ENCODE measurements at places on chromosomes 3 and 15.
A peak's percentile ranks its signal among the peaks of the same experiment; 100 is the strongest.

- DNase-seq: no peak
These were observed 336.5 kb upstream of the TGFBR2 start for GRCh38 chr3:30269751-30270445.

- DNase-seq: no peak
These were observed 312.5 kb upstream of the CTNNB1 start for GRCh38 chr3:40886660-40887425.

DNA sequence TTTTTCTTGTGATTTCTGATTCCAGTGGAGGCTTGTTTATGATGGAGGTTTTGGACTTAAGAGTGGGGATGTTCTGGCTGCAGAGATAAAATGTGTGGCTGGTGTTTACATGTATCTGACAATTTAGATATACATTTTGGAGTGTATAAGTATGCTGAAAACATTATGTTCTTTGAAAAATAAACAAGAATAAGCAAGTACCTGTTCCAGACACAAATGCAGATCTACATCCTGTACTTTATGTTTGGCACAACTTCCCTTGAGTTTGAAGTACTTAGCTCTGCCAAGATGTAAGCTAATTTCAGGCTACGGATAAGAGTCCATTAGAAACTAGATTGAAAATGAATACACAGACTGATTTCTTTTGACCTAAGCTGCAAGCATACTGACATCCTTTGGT lies 277.2 kb downstream of the CHST2 start:
- no peak for DNase-seq

GRCh38 chr3:182969277-182969676 lies 11.1 kb downstream of the DCUN1D1 start:
- no peak for DNase-seq

GRCh38 chr15:83462026-83462425 lies 14.9 kb downstream of the SH3GL3 start:
- DNase-seq: no peak

GRCh38 chr3:188769831-188770230 lies 401.9 kb upstream of the TPRG1 start:
- DNase-seq: no peak

- DNase-seq: peak; percentile 16
These were observed 10.9 kb downstream of the GNB5 start for GRCh38 chr15:52180196-52180835.

GRCh38 chr3:128369881-128370642 lies 96.6 kb downstream of the DNAJB8 start:
- no peak for DNase-seq

DNA sequence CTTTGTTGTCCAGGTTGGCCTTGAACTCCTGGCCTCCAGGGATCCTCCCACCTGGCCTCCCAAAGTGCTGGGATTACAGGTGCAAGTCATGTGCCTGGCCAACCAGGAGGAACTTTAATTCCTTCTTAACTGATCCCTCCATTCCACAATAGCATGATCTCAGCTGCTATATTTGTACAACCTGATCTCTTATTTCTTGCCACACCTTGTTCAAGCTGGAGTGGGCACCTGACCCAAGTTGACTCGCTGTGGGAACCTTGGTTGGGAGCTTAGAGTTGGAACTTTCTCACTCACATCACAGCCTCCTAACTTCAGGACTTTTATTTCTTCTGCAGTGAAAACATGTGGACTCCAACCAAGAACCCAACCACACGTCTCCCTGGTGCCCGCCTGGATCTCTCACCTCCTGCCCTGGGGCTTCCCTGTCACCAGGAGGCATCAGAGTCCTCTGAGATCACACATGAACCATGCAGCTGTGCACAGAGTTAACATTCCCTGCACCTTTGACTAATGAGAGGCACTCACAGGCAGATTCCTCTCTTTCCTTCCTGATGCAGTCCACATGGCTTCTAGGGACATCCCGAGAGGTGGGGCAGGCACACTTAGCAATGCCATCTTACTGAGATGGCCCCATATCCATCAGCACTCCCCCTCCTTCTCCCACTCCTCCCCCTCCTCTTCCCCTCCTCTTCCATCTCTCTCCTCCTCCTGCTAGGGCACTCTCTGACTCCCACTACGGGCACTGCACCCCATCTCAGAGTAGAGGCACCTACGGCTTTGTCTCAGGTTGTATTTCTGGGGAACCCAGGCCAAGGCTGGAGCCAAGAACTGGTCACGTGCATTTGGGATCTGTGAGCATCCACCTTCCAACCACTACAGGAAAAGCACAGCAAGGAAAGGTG lies 9.7 kb upstream of the CYFIP1 start:
- DNase-seq: no peak

- DNase-seq: no peak
These were observed 80.7 kb downstream of the MBNL1 start for GRCh38 chr3:152349392-152349791.

GRCh38 chr15:95864467-95864886 lies 466.0 kb upstream of the NR2F2 start:
- DNase-seq: no peak

DNA sequence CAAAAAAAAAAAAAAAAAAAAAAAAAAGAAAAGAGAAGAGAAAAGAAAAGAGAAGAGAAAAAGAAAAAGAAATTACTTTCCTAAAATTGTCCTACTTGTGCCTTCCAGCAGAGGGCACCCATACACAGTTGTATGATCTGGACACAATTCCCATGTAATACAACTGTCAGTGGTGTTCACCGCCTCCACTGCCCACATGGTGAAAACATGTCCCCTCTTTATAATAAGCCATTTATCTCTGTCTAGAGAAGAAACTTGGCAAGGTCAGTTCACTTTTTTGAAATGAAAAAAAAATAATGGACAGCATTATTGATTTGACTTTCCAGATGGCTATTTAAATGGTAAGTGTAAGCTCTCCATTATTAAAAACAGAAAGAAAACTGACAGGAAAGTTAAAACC lies 459.4 kb downstream of the GBE1 start:
- peak; percentile 2 for DNase-seq

DNA sequence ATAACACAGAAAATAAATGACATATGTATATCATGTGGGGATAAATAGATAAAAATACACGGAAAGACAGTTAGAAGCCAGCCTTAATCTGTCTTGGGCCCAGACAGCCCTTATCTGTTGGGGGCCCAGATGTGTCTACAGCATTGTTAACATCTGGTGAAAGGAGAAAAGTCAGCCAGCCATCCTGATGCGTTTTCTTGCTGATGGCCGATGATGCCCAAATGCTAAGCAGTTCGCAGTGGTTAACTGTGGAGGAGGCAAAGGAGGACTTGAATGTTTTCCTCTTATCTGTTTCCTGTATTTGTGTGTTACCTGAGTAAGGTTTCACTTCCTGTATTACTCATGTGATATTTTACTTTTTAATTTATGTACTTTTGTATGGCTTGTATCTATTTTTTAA lies 46.2 kb downstream of the NOX5 start:
- DNase-seq: no peak

DNA sequence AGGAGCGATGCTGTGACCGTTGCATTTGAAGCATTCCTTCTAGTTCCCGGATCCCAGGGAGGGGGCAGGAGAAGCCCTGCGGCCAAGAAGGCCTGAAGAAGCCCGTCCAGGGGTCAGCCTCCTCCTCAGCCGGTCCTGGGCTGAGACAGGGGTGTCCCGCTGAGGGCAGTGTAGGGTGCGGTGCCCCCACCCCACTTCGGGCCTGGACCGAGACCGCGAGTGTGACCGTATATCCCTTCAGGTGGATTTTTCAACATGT lies 2.8 kb downstream of the OCA2 start:
- DNase-seq: no peak

DNA sequence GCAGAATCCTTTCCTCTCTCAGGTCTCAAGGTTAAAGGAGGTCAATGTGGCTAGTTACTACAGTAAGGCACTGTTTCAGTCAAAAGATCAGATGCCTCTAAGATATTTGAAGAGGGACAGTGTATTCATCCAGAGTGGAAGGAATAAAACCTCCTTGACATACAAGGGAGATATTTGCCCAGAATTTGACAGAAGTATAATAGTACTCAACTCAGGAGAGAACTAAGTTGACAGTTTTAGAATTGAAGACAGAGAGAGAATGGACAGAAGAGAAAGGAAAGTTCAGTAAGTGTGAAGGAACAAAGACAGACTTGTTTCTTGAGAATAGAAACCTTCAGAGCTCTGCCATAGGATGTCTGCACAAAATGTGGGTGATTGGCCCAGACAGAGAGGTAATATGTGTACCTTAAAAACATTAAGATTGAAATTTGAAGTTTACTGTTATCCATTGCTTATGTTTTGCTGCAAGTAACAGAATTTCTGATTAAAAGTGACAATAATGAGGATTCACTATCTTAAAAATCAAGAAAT lies 507.1 kb downstream of the IGSF11 start:
- no peak for DNase-seq

DNA sequence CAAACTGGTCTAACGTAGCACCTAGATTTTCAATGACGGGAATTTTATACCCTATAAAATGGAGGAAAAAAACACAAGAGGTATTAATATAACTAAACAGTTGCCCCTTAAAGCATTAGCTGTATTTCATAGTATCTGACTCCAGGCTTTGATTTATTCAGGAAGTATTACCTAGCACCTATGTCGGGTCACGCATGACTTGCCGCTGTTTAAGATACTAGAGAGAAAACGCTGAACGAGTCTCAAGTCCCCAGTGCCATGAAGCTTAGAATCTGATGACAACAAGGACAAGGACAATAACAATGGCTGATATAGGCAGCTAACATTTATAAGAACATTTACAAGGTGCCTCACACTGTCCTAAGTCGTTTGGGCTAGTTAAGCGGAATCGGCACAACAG lies 1.9 kb downstream of the SNRPA1 start:
- DNase-seq: no peak

GRCh38 chr3:157129803-157130466 lies 30.0 kb downstream of the CCNL1 start:
- DNase-seq: peak; percentile 30

DNA sequence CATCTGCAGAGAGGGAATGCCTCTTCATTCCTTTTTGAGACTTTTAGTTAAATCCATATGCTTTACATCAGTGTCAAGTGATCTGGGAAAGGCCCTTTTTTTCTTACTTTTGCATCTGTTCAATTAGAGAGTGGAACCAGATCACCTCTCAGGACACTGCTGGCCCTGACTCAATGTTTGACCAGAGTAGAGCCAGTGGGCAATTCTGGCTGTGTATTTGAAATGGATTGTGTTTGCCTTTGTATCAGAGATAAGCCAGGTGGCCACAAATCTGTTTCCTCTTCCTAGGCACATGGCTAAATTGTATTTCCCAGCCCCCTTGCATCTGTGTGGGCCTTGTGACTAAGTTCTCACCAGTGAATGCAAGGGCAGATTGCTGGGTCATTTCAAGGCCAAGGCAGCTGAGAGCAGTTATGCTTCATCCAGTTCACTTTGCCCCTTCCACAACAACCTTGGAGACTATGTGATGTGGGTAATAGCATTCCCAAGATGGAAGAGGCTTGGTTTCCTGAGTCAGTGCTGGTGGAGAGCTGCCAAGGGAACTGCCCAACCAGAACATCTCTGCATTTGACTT lies 75.6 kb upstream of the CACNA2D3 start:
- no peak for DNase-seq

DNA sequence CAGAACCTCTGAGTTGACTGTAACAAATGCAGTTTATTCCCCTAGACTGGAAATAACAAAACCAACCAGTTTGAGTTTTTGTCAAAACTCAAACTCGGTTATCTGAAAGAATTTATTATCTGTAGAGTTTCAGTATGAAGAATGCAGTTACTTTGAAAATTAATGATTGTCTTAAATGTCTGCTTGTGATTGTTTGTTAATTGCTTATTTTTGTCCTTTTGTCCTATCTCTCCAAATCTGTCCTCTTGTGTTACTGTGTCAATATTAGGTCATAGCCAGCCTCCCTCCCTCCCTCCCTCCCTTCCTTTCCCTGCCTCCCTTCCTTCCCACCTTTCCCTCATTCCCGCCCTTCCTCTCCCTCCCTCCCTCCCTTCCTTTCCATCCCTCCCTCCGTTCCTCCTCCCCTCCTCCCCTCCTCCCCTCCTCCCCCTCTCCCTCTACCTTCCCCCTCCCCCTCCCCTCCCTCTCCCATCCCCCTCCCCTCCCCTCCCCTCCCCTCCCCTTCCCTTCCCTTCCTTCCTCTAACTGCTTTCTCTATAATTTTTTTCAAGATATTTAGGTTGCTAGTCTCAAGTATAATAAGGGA lies 153.5 kb downstream of the FNDC3B start:
- no peak for DNase-seq

GRCh38 chr15:25054329-25054728 lies 99.5 kb downstream of the SNRPN start:
- no peak for DNase-seq

GRCh38 chr15:66783725-66784124 lies 81.7 kb downstream of the SMAD6 start:
- no peak for DNase-seq

DNA sequence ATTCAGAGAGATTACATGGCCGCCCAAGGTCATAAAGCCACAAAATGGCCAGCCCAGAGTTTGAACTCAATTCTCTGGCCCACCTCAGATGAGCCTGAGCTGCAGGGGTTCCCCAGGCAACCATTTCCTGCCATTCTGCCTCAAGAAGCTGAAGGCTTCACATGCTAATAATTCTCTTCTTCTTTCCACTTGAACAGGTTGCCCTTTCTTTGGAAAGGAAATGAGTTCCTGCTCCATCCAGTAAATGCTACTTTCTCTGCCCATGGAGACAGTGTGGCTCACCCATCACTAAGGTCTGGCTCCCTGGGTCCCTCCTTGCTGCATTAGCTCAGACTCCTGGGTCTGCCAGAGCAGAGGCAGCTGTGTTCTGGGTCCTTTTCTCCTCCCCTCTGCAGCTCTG lies 48.2 kb downstream of the TRIM42 start:
- DNase-seq: no peak

DNA sequence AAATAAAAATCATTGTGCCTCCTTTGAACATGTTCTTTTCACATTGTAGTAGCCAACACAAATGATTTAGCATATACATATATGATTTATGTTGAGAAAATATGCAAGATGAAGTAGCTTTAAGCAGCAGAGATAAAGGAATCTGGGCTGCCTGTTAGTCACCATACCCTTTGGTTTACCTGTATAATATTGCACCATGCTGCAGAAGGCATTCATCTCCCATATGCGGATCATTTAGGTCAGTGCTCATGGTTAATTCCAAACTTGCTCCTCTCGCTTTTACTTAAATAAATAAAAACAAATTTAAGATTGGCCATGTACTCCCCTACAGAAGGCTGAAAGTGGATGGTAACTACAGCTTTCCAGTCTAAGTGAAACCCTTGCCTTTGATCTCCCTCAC lies 86.7 kb upstream of the TBL1XR1 start:
- no peak for DNase-seq

GRCh38 chr3:24923570-24923969 lies 428.9 kb upstream of the THRB start:
- no peak for DNase-seq

DNA sequence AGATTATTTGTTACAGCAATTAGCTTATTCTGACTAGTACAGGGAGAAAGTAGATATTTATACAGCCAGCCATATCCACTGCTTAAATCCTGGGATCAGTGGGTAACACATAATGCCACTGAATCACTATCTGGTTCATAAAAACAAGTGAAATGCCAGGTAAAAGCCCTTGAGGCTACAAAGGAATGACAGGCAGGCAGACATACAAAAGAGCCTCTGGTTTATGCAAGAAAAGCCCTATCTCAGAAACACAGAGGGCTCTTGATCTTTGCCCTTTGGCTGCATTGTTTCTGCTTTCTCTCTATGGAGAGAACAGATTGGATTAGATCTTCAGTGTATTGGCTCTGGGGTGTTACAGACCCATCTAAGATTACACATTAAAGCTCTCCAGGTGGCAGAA lies 115.4 kb upstream of the GADL1 start:
- DNase-seq: no peak

- DNase-seq: no peak
These were observed 44.0 kb upstream of the ALCAM start for GRCh38 chr3:105322570-105323273.

Data from stimulated activated CD4-positive, alpha-beta T cell treated with anti-CD3 and anti-CD28 coated beads, Interleukin-2, amount 100 ng/mL, for 48 hours (primary cell).